ENCODE measurements at places on chromosomes 7 and 10.

- no peak for DNase-seq
Measured at GRCh38 chr7:130216750-130217149, 9.1 kb downstream of the SSMEM1 start.

DNA sequence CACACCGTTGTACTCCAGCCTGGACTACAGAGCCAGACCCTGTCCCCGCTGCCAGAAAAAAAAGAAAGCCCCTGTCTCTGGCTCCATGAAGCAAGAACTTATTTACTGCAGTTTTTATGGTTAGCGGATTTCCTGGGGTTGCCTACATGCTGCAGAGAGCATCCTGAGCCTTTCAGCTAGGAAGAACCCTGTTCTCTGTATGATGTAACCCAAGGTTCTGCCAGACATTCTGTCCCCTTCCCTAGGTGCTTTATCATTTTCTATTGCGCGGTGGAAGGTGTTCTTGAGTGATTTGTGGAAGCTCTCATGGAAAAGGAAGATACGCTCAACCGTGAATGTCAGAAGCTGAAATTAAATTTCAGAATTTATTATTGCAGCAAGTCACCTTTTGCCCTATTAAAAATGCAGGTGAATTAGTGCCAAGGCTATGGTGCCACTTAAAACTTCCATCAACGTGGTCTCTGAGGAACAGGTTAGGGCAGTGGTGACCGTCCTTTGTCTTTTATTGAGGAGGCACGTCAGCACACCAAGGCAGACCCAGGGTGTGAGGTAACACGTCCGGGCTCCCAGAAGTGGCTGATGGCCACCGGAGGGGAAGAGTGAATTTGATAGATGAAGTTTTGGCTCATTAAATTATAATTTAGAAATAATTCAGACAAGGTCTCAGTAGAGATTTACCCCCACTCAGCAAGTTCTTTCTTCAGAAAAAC, 273.1 kb downstream of the PHTF2 start:
- no peak for DNase-seq

- DNase-seq: peak; percentile 41
Measured at GRCh38 chr10:104028146-104028545, 57.5 kb downstream of the COL17A1 start.

DNA sequence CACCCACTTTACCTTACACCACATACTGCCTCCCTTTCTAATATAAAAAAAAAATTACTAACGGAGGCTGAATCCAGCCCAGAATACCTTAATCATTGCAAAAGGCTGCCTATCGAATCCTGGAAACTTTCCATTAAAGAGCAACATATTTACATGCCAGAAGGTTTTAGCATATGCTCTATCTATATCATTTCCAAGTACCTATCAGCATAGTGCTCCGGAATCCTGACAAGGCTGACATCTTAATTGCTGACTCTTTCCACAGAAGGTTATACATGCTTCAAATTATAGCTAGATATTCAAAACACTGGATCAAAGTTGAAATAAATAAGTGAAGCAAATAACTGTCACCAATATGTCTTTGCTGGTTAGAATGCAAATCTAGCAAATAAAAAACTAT, 170.9 kb upstream of the CDK1 start:
- DNase-seq: no peak

DNA sequence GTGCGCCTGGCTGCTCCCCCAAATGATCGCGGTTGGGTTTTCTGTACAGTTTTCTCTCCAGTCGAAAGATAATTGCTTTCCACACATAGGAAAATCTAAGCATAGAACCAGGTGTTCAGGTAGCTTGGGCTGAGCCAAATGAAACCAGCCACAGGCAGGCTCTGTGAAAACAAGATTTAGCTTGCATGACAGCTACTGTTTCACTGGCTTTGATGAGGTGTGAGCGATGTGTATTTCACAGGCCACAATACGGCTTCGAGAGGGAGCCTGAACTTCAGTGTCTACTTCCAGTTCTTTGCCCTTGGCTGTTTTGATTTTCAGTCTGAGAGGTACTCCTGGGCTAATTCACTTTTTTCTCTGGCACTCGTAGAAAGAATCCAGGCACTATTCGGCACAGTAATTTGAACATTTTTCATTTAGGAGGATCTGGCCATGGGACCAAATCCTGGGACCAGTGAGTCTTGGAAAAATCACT, 110.5 kb downstream of the JCAD start:
- DNase-seq: no peak

- DNase-seq: no peak
Measured at GRCh38 chr7:158098125-158099030, 489.2 kb downstream of the PTPRN2 start.

- DNase-seq: no peak
Measured at GRCh38 chr7:83996879-83997278, 197.7 kb downstream of the SEMA3A start.

- no peak for DNase-seq
Measured at GRCh38 chr10:78921895-78922294, 146.9 kb upstream of the ZMIZ1 start.
